Activated CD4-positive, alpha-beta T cell treated with anti-CD3 and anti-CD28 coated beads, Interleukin-2, Interleukin-6, amounts not matched to agents 100 ng/mL and 50 ng/mL, durations not matched to agents 16 hours and 8 hours (primary cell): ENCODE measurements at places on chromosomes 2 and 18.

- no peak for DNase-seq
Observed at GRCh38 chr2:30512243-30512886, 65.3 kb downstream of the LCLAT1 start.

DNA sequence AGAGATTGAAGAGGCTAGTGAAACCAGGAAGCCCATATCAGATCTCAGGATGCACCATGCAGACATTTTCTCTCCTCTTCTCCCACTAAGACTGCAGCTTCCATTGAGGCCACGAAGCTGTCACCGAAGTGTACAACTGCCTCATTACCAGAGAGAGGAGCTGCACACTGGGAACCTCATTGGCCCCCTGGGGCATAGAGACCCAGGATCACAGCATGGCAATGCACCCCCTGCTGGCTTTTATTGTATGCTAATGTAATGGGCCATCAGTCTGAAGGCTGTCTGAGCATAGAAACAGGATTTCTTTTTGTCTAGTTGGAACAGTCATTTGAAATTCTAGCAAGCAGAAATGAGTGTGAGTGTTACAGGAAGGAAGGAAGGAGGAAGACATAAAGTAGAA, 861.6 kb upstream of the CELF4 start:
- DNase-seq: no peak

- DNase-seq: no peak
Observed at GRCh38 chr2:39732482-39732881, 46.6 kb downstream of the THUMPD2 start.

- DNase-seq: no peak
Observed at GRCh38 chr2:62314291-62314690, 118.4 kb downstream of the B3GNT2 start.

DNA sequence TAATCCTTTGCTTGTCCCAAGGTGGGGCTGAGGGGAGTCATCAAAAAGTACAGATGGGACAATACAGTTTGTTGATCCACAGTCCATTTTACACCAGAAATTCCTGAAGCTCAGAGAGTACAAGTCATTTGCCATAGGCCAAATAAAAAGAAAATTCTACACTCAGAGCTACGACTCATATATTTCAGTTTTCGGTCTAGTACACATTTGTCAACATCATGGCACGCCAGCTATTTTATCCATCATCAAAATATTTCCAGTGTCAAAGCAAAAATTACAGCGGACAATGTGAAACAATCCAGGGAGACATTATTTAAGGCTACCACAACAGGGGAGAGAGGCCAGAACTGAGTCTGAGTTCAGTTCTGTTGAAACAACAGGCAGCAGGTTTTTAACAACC, 587.5 kb upstream of the DSEL start:
- no peak for DNase-seq
